CD4-positive, alpha-beta T cell (primary cell): ENCODE measurements at places on chromosomes 11 and 22.

GRCh38 chr11:123020968-123021367 is 39.3 kb upstream of the BSX start:
- no peak for DNase-seq
- no peak overlapping the region for H3K27ac ChIP-seq
- peaks cover 8% of the 10 kb centered on the region for H3K4me1 ChIP-seq
- H3K4me3 ChIP-seq, result no peak overlapping the region
- H3K36me3 ChIP-seq, result no peaks in the 10 kb centered on the region
- H3K27me3 ChIP-seq, result no peaks in the 10 kb centered on the region

DNA sequence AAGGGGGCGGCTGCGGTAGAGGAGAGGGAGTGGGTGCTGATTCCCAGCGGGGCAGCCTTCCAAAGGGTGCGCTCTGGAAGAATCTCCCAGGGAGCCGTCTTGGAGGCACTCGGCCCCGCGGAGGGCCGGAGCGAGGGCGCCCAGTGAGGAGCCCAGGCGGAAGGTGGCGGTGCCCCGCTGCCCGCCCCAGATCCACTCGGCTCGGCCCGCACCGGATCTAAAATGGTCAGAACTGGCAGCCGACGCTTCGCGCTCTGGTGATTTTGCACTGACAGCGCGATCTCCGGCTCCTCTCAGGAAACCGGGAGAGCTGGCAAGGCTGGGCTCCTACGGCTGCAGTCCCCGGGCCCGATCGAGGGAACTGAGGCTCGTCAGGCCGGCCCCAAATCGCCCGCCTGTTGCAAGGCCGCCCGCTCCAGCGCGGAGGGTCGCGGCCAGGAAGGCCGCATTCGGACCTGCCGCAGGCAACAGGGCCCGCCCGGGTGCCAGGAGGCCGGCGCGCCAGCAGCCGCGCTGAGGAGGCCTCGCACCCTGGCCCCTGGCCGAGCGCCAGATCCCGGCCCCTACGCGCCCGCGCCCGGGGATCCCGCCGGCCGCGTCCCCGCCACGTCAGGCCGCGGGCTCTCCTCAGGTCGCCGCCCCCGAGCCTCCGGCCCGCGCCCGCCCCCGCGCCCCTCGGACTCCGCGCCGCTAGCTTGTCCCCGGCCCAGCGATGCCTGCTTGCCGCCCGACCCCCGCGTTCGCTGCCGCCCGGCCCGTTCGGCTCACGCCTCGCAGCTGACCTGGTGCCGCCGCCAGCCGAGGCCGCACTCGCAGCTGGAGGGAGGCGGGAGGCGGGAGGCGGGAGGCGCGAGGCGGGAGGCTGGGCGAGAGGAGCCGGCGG is at the start of gene KLHL22:
TSS of gene KLHL22 (minus strand) at position 818 of the 883 bp plus-strand sequence. CDS start 6,584 bp downstream, outside the sequence.
- H3K27ac ChIP-seq, result peak within 1 kb of the TSS; percentile 94
- DNase-seq, result no peak
- H3K4me3 ChIP-seq, result peak within 1 kb of the TSS; percentile 91
- no peaks in the 10 kb centered on the region for H3K27me3 ChIP-seq
- peaks cover 58% of the 10 kb centered on the region for H3K4me1 ChIP-seq

DNA sequence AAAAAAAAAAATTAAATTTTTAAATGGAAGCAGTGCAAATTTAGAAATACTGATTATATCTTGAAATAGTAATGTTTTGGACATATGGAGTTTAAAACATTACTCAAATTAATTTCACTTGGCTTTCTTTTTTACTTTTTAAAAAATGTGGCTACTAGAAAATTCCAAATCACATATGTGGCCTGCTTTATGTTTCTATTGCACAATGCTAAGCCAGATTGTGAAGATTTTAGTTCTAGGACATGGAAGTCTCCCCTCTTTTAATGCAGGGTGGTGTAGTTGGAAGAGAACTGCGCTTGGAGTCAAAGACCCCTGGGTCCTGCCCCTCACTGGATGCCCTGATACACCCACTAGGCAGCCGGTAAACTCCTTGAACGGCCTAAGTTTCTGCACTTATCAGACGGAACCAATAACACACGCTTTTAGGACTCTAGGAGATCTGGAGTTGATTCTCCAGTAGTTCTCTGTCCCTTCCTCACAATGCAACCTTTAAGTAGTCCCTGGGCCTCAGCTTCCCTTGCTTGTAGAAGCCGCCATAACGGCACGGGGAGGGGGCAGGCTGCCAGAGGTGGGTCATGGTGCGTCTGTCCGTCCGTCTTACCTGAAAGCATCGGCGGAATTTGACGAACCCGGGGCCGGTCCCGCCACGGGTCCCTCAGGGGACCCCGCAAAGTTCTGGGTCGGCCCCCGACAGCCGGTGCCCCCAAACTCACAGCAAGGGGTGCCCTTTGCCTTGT is 505 bp downstream of the FAM227A start:
- peaks cover 19% of the 10 kb centered on the region for H3K4me1 ChIP-seq
- H3K27ac ChIP-seq, result peak overlapping the region; percentile 94

GRCh38 chr11:36238036-36238631 is 51.1 kb downstream of the COMMD9 start:
- H3K4me3 ChIP-seq, result no peak overlapping the region
- no peak for DNase-seq
- H3K27me3 ChIP-seq, result peaks cover 2% of the 10 kb centered on the region
- H3K27ac ChIP-seq, result no peak overlapping the region
- H3K36me3 ChIP-seq, result no peaks in the 10 kb centered on the region
- H3K4me1 ChIP-seq, result no peaks in the 10 kb centered on the region

- DNase-seq, result no peak
- no peaks in the 10 kb centered on the region for H3K4me1 ChIP-seq
- H3K27me3 ChIP-seq, result no peaks in the 10 kb centered on the region
- no peaks in the 10 kb centered on the region for H3K36me3 ChIP-seq
Measured at GRCh38 chr11:32886180-32886579, 6.4 kb upstream of the QSER1 start.

- H3K27me3 ChIP-seq, result no peaks in the 10 kb centered on the region
- H3K36me3 ChIP-seq, result peaks cover 22% of the 10 kb centered on the region
- H3K4me3 ChIP-seq, result no peak overlapping the region
- no peak overlapping the region for H3K27ac ChIP-seq
Measured at GRCh38 chr11:44244639-44245310, 65.2 kb downstream of the ALX4 start.

DNA sequence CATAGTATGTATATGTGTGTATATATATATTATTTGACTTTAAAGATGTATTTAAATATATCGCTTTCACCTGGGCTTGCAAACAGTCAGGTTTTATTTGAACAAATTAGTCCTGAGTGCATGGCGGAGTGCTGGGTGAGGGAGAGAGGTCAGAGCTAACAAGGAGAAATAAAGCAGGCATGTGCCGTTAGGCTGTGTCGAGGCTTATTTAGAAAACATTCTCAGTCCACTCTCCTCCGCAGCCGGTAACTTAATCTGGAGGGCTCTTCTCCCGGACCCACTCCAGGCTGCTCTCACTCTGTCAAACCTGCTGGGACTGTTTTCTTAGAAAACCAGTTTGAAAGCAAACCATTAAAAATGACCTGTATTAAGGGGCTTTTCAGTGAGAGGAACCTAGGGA is 455.9 kb downstream of the MN1 start:
- H3K27ac ChIP-seq, result no peak overlapping the region
- DNase-seq, result no peak
- no peak overlapping the region for H3K4me3 ChIP-seq
- no peaks in the 10 kb centered on the region for H3K36me3 ChIP-seq
- H3K27me3 ChIP-seq, result no peaks in the 10 kb centered on the region

DNA sequence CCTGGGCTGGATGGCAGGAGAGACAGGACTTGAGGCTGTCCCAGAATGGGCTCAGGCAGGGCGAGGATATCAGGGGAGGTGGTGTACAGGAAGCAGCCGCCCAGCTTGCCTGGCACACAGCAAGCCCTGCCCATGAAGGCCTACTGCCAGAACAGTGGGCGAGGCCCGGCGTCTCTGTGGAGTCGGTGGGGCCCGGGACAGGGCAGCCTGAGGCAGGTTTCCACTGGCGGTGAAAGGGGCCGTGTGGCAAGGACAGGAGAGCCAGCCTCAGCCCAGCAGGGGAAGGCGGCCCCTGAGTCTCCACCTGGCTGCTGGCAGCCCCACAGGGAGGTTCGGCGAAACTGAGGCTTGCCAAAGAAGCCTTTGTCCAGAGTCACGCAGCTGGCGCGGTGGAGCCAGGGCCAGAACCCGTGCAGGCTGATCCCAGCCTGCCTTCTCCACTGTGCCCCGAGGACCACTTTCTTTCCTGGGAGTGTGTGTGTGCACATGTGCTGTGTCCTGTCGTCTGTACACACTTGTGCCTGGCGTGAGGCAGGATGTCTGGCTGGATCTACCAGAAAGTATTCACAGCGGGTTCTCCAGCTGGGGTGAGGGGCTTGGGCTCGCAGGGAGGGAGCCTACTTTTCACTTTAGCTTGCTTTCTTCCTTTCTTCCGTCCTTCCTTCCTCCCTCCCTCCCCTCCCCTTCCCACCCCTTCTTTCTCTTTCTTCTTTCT is 1.2 kb downstream of the TSPO start:
- peaks cover 46% of the 10 kb centered on the region for H3K4me1 ChIP-seq
- H3K27ac ChIP-seq, result peak overlapping the region; percentile 60
- peaks cover 5% of the 10 kb centered on the region for H3K36me3 ChIP-seq
- peak overlapping the region; percentile 74 for H3K4me3 ChIP-seq
- DNase-seq, result peak; percentile 33

- DNase-seq, result no peak
- no peak overlapping the region for H3K27ac ChIP-seq
- H3K4me1 ChIP-seq, result peaks cover 49% of the 10 kb centered on the region
- no peak overlapping the region for H3K4me3 ChIP-seq
- H3K36me3 ChIP-seq, result peaks cover 36% of the 10 kb centered on the region
Measured at GRCh38 chr11:6615882-6616585, 3.2 kb downstream of the TPP1 start.

DNA sequence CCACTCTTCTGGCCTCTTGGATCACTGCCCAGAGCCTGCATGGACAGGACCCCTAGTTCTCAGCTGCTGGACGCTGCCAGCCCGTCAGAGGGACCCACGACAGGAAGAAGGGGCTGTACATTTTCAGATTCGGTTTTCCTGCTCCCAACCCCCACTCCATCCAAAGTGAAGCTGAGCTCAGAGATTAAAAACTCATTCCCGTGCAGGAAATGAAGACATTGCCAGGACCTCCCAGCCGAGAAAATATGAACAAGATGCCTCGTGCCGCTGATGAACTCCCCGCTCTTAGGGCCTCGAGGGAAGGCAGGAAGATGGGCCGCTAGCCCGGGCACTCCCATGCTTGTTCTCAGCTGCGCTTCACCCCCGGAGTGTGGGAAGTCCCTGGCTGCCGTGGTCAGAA is 36.1 kb downstream of the RPUSD4 start:
- no peaks in the 10 kb centered on the region for H3K27me3 ChIP-seq
- H3K4me1 ChIP-seq, result no peaks in the 10 kb centered on the region
- H3K36me3 ChIP-seq, result no peaks in the 10 kb centered on the region
- H3K27ac ChIP-seq, result no peak overlapping the region
- no peak overlapping the region for H3K4me3 ChIP-seq

DNA sequence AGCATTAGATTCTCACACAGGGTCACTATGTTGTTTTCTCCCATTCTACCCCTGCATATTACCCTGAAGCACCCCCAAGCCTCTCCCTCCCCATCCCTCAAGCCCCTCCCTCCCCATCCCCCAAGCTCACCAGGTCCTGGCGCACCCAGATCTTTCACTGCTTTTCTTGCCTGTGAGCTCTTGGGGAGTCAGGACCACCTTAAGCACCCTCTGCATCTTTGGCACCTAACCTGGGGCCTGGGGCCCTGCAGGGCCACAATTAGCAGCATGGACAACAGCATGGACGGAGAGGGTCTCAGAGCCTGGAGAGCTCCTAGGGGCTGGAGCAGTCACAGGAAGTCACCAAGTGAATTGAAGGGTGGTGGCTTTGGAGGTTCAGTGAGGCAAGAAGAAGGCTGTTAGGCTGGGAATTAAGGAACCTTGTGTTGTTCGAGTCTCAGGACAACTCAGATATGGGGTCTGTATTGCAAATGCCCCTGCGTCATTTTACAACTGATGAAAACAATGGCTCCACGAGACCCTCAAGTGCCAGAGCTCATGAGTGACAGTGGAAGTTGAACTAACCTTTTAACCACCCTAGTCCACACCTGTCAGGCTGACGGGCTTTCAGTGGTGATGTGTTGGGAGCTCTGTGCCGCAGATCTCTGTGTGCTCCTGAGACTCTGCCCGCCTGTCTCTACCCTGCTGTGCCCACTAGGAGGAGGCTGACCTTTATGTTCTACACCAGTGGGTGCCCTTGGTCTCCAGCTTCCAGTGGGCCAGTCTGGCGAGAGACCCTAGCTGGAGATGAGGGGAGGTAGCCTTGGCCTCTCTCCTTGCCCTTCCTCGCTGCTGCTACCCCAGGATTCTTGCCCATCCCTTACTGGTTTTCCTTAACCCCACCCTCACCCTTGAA is 111.3 kb upstream of the OR4B1 start:
- H3K4me3 ChIP-seq, result no peak overlapping the region
- DNase-seq, result no peak

- H3K4me1 ChIP-seq, result peaks cover 20% of the 10 kb centered on the region
- no peak overlapping the region for H3K27ac ChIP-seq
- peaks cover 82% of the 10 kb centered on the region for H3K27me3 ChIP-seq
- no peak for DNase-seq
- no peaks in the 10 kb centered on the region for H3K36me3 ChIP-seq
Measured at GRCh38 chr11:122977470-122978298, 4.0 kb downstream of the BSX start.

DNA sequence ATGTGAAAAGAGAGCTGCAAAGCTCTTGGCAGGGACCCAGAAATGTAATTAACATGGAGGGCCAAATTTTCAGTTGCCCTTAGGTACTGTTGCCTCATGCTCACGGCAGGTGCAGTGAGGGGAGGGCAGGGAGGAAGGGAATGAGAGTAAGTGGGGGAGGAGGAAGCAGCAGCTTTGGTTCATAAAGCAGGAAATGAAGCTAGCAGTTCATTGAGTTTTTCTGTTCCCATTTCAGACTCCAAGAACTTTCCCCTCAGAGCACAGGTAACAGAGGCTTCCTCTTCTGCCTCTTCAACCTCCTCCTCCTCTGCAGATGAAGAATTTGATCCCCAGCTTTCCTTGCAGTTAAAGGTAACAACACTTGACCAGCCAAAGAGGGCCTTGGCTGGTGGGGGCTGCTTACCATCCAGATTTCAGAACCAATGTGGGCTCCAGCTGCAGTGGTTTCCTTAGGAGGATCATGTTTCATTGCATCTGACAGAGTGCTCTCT is 57.9 kb upstream of the PARVA start:
- no peaks in the 10 kb centered on the region for H3K36me3 ChIP-seq
- H3K27me3 ChIP-seq, result no peaks in the 10 kb centered on the region
- H3K27ac ChIP-seq, result no peak overlapping the region
- peaks cover 7% of the 10 kb centered on the region for H3K4me1 ChIP-seq
- no peak for DNase-seq

DNA sequence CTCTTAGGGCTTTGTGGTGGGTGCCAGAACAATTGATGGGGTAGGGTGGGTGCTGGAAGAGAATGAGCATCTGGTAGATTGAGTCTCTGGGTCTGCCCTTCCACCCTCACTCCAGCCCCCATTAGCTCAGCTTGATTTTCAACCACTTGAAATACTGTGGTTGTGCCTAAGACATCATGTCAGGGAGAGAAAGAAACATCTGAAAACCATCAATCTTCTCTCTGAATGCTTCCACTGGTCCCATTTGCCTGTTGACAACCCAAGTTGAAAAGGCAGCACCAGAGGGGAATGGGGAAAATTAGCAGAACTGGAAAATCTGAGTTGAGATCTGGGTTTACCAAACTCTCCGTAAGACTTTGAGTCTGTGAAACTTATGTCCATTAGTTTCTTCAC is 26.1 kb downstream of the CD44 start:
- no peaks in the 10 kb centered on the region for H3K27me3 ChIP-seq
- H3K4me1 ChIP-seq, result peaks cover 97% of the 10 kb centered on the region
- H3K27ac ChIP-seq, result peak overlapping the region; percentile 96
- no peak for DNase-seq
